ENCODE measurements at places on chromosomes 12 and 14.

DNA sequence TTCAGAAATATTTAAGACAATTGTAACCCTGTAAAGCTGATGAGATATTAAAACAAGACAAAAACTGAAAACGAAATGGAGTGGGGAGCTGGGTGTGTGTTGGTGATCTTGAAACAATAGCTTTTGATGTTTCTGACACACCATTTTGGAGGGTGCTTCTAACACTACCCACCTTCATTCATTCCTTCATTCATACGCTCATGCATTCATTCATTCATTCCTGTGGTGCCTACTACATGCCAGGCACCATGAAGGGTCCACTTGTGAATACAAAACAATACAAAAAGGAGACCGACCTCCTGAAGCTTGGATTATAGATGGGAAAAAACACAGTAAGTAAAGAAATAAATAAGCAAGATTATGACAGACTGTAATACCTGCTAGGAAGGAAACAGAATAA lies 60.5 kb downstream of the FOXN3 start:
- no peak for DNase-seq

GRCh38 chr12:53170215-53170614 lies 10.3 kb upstream of the ZNF740 start:
- peak; percentile 17 for DNase-seq

GRCh38 chr14:67446371-67447032 lies 34.5 kb upstream of the PLEK2 start:
- peak; percentile 26 for DNase-seq

DNA sequence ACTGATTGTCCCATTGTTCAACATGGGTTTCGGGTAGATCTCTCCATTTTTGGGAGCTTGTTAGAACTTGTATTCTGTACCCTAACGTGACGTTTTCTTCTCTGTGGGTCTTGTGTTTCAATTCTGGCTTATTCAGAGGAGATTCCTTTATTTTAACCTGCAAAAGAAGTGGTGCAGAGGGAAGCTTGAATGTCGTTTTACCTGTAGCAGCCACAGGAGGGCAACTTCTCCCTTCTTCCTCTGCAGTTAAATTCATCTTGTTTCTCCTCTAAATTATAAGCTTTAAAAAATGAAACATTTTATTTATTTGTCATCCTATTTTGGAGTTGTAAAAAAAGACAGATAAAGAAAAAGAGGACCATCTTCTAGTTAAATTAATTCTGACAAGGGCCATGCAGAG lies 13.7 kb upstream of the CLEC4D start:
- no peak for DNase-seq

- DNase-seq, result no peak
Observed at GRCh38 chr14:104774453-104775072, 21.0 kb downstream of the AKT1 start.

GRCh38 chr14:68191567-68192321 lies 372.2 kb downstream of the RAD51B start:
- DNase-seq, result no peak

GRCh38 chr12:52434081-52434733 lies at the start of gene KRT75:
Gene KRT75 (minus strand): TSS chr12:52434371. CDS start chr12:52434304, 67 bp downstream.
- DNase-seq, result peak; percentile 91

- DNase-seq, result no peak
Observed at GRCh38 chr12:47867495-47867941, 37.3 kb downstream of the VDR start.

- DNase-seq, result no peak
Observed at GRCh38 chr12:88615490-88615889, 35.2 kb upstream of the KITLG start.

All from NCI-H2029 (cell line).